ENCODE measurements at places on chromosomes 13 and 19. TPM values are rescaled to one million over a fixed set of nuclear protein-coding genes. Genes with fewer than 3 reads are reported as not detected.
A peak's percentile ranks its signal among the peaks of the same experiment; 100 is the strongest.

Gene KIR3DL2
- total RNA-seq = 2.8 TPM

DNA sequence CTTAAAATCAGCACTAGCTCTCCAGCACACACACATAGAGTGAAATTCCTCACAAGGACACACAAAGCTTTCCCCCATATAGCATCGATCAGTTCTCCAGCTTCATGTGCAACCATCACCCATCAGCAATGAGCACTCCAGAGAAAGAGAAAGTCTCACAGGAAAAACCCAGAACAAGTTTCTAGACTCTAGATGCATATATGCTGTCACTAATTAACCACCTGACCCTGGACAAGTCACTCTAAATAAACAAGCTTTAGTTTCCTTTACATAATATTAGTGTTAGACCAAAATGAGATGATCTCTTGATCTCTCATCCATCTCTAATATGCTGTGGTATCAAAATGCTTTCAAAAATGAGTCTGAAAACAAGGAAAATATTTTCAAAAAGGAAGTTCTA, 81.2 kb downstream of the TBC1D4 start:
- no peaks in the 10 kb centered on the region for H3K4me1 ChIP-seq
- H3K27ac ChIP-seq = no peak overlapping the region
- no peaks in the 10 kb centered on the region for H3K36me3 ChIP-seq
- H3K27me3 ChIP-seq = no peaks in the 10 kb centered on the region

GRCh38 chr13:55439450-55439849, 1701.3 kb upstream of the PRR20A start:
- no peaks in the 10 kb centered on the region for H3K4me1 ChIP-seq
- H3K4me3 ChIP-seq = no peak overlapping the region
- DNase-seq = no peak
- no peaks in the 10 kb centered on the region for H3K27me3 ChIP-seq
- H3K36me3 ChIP-seq = no peaks in the 10 kb centered on the region
- H3K27ac ChIP-seq = no peak overlapping the region

DNA sequence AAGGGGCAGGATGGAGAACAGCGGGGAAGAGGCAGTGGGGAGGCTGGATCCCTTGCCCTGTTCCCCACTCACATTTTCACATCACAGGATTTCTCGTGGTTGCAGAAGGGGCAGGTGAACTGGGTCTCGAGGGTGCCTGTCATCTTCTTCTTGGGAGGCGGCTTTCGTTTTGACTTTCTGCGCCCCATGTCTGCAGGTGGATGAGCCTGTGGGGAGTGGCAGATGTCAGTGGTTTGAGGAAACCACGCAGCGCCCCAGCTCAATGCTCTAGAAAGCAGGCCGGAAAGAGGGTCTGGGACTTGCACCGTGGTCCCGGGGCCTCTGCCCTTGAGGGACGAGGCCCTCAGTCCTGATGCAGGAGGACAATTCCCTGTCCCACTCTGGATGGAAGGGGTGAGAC, 4.9 kb downstream of the ELOF1 start:
- H3K4me3 ChIP-seq = no peak overlapping the region
- DNase-seq = peak; percentile 31
- H3K27me3 ChIP-seq = no peaks in the 10 kb centered on the region
- H3K27ac ChIP-seq = peak overlapping the region; percentile 74

DNA sequence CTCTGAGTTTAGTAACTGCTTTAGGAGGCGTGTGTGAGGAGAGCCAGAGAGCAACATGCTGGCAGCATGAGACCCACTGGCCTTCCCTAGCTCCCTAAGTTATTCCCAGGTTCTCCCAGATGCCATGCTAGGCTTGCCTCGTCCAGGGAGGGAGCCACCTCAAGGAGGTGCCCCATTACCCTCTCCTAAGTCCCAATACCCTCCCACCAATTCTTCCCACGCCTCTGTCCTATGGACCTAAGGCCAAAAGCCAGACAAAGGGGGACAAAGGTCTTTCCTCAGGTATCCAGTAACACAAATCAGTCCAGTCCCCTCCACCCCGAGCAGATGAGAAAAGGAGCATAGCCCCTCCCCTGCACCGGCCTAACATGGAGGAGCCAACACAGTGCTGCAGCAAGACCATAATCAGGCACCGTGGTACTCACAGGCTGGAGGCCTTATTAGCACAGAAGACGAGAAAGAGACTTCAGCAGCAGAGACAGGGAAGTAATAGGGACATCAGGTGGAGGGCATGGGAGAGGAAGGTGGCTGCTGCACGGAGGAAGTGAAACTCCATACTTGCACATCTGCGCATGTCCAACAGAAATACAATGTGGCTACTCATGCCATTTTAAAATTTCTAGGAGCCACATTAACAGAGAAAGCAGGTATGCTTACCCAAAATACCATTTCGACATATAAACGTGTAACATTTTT, 46.3 kb downstream of the BRD4 start:
- DNase-seq = no peak
- no peak overlapping the region for H3K4me3 ChIP-seq
- no peaks in the 10 kb centered on the region for H3K27me3 ChIP-seq
- H3K27ac ChIP-seq = no peak overlapping the region

DNA sequence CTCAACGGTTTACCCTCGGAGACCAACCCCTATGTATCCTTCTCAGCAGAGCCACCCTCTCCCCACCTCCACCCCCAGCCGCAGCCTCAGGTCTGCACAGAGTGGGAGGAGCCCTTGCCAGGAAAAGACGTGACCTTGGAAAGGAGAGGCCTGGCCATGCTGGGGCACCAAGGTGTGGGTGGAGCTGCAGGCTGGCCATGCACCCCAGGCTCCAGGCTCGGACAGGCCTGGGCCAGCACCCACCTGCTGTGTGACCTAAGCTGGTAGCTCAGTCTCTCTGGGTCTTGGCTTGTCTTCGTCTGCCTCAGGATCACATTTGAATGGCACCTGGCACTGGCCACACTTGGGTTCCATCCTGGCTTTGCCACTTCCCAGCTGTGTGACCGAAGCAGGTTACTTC, 29.5 kb downstream of the CCDC8 start:
- peaks cover 61% of the 10 kb centered on the region for H3K36me3 ChIP-seq
- no peaks in the 10 kb centered on the region for H3K4me1 ChIP-seq
- H3K27me3 ChIP-seq = no peaks in the 10 kb centered on the region
- DNase-seq = no peak
- no peak overlapping the region for H3K27ac ChIP-seq

Data from activated CD4-positive, alpha-beta T cell treated with anti-CD3 and anti-CD28 coated beads, Interleukin-2, amount 10 ng/mL, durations not matched to agents 7 days and 5 days (primary cell).